T follicular helper cell (primary cell): ENCODE measurements at places on chromosomes 1 and 21.

- DNase-seq, result no peak
Observed at GRCh38 chr1:3247521-3248121, 178.6 kb downstream of the PRDM16 start.

- no peak for DNase-seq
Observed at GRCh38 chr21:43031121-43031619, 44.5 kb downstream of the CBS start.

GRCh38 chr1:119294722-119295121 is 73.9 kb upstream of the HAO2 start:
- DNase-seq, result no peak

- DNase-seq, result no peak
Observed at GRCh38 chr1:220894924-220895256, 15.6 kb downstream of the HLX start.

DNA sequence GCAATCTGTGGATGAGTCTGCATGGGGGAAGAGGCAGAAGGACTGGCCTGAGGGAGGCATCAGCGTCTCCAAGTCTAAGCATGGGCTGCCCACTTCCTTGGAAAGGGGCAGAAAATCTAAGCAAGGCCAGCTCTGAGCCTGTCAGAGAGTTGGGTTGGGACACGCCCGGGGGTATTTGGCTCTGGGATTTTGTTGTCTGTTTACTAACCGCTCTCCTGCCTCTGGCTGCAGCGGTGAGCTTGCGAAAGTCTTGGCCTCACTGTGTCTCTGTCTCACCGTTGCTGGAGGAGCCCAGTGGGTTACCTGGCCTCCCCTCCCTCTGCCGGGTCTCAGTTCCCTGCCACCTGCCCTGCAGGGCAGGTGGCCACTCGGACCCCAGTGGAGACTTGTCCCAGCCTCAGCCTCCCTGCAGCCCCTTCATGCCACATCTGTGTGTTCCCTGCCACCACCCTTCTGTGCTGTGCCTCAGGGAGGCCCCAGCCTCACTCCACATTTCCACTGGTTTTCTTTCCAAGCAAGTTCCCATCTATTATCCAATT is 33.7 kb downstream of the EDN2 start:
- DNase-seq, result no peak

DNA sequence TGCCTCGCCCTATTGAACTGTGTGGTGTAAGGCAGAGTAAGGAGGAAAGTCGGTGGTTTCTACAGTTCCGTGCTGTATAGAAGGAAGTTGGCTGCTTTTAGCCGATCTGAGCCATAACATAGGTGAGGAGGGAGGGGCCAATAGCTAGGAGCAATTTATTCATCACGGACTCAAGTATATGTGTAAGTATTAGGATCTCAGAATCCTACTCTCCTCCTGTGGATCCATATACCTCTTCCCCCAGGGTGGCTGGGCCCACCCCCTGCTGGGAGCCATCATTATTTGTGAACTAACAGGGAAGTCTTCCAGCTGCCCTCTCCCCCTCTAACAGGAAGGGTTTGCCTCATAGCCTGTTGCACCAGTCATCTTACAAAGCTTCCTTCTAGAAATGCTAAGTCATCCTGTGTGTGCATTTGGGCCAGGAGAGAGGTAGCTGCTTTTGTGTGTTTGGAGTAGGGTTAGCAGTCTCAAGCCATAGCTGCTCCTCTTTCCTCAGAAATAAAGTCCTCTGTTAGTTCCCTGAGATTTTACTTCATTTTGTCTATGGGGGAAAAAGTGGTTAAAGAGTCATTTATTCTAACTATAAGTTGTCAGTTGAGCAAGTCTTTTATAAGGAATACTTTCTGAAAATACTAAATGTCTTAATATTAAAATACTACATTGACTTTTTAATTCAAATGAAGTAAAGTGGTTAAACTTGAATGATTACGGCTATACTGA is 14.9 kb upstream of the CENPS start:
- DNase-seq, result no peak

GRCh38 chr1:66505671-66506392 is 28.1 kb upstream of the SGIP1 start:
- DNase-seq, result no peak
